Gastroesophageal sphincter (tissue), 4 donors: ENCODE measurements at places on chromosomes 12 and 14. TPM values are rescaled to one million over a fixed set of nuclear protein-coding genes. Genes with fewer than 3 reads are reported as not detected.

DNA sequence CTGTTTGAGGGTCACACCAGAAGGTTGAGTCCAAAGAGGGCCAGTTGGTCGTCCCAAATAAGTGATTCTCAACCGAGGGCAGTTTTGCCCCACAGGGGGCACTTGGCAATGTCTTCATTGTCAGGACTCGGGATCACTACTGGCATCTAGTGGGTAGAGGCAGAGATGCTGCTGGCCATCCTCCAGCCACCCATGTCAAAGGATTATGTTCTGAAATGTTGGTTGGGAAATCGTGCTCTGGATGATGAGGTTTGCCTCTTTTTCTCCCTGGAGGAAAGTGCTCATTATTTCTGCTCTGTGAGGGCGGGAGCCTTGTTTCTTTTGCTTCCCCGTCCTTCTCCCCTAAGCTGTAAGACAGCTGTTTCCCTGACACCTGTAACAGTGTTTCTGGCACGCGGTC is 3.6 kb downstream of the ZNF839 start:
- ATAC-seq: peak; percentile 35

DNA sequence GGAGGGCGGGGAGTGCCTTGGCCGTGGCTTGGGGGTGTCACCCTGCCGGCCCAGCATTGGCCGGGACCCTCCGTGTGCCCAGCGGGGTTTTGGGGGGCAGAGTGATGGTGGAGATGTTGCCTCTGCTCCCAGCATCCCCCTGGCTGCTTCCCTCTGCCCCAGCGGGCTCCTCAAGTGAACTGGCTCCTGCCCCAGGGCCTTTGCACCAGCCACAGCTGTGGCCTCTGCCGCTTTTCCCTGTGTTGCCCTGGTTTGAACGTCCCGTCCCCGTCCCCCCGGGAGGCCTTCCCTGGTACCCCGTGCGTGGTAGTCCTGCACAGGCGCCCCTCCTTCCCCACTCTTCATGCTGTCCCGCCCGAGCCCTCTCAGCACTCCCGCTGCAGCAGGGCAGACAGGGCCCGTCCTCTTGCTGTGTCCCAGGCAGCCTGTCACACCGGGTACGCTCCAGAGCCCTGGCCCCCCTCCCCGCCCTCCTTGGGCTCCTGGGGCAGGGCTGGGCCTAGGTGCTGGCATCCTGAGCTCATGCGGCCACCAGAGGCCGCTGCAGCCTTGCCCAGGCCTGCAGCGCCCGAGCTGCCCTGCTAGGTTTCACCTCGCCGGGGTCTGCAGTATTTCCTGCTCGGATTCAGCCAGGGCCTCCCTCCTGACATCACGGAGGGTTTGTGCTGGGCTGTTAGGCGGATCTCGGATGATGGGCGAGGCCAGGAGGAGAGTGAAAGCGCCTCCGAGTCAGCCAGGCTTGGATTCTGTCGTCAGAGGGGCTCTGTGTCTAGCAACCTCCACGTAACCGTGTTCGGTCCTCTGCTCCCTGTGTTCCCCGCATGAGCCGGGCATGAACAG is 9.5 kb downstream of the NOC4L start:
- ATAC-seq: peak; percentile 88

GRCh38 chr14:72812292-72812851 is 81.5 kb downstream of the DPF3 start:
- peak; percentile 87 for ATAC-seq

DNA sequence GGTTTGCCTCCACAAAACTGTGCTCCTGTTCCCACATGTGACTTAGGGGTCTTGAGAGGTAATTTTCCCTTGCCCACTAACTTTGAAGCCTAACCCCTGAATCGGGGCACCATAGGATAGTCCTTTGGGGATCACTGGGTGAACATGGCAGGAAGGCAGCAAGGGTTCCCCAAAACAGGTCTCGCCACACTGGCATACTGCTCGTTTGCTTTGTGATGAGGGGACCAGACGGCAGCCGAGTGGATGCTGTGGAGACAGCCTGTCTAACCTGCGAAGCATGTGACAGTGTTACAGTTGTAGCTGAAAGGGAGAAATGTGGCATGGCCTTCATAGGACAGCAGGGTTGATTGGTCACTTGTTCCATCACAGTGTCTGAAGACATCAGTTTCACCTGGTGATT is 42.4 kb downstream of the UBE3B start:
- no peak for ATAC-seq

GRCh38 chr12:57626921-57627445 is 6.0 kb downstream of the B4GALNT1 start:
- ATAC-seq: no peak

- ATAC-seq: no peak
Measured at GRCh38 chr14:98348505-98348904, 923.5 kb downstream of the BCL11B start.

GRCh38 chr12:106044773-106045172 is 94.0 kb downstream of the NUAK1 start:
- no peak for ATAC-seq

- ATAC-seq: no peak
Measured at GRCh38 chr14:104285508-104285840, 147.1 kb downstream of the KIF26A start.

DNA sequence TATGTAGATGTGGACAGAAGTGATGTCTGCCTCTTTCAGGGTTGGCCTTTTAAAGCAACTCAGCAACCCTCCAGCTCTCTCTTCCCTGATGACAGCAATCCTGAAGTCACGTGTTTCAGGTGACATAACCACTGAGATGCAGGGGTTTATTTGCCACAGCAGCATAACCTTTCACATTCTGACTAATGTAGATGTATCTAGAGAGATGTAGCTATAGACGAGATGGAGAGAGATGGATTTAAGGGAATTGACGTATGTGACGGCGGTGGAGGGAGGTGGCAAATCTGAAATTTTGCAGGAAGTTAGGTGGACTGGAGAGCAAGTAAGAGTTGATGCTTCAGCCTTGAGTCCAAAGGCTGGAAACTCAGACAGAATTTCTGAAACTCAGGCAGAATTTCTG is 126.0 kb downstream of the ZFP36L1 start:
- ATAC-seq: no peak

DNA sequence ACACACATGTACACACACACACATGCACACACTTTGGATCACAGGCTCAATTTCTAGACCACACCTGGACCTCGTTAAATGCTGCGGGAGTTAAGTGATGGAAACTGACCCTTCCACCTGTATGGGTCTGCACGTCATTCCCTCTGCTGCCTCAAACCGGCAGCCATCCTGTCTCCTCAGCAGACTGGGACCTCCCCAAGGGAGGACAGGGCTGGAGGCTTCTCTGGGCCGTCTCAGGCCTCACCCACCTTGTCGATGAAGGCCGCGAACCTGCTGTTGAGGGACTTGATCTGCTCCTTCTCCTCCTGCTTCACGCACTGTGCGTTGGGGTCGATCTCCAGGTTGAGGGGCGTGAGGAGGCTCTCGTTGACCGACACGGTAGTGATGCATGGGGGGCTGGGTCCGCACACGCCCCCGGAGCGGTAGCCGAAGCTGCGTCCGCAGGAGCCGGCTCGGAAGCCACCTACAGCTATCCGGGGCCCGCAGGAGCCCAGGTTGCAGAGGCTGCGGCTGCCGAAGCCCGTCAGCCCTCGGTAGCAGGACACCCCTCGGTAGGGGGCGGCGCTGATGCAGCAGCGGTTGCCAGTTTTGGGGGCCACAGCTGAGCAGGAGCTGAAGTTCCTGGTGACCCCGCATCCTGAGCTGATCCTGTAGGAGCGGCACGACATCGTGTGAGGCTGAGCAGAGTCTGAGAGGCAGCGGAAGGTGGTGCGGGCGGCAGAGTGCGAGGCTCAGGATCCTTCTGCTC is at the start of gene KRT85:
TSS of gene KRT85 (minus strand) at position 744 of the 748 bp plus-strand sequence. CDS start at position 668, 76 bp downstream.
- no peak for ATAC-seq

- no peak for ATAC-seq
Measured at GRCh38 chr14:77322951-77323350, 2.1 kb downstream of the GSTZ1 start.

DNA sequence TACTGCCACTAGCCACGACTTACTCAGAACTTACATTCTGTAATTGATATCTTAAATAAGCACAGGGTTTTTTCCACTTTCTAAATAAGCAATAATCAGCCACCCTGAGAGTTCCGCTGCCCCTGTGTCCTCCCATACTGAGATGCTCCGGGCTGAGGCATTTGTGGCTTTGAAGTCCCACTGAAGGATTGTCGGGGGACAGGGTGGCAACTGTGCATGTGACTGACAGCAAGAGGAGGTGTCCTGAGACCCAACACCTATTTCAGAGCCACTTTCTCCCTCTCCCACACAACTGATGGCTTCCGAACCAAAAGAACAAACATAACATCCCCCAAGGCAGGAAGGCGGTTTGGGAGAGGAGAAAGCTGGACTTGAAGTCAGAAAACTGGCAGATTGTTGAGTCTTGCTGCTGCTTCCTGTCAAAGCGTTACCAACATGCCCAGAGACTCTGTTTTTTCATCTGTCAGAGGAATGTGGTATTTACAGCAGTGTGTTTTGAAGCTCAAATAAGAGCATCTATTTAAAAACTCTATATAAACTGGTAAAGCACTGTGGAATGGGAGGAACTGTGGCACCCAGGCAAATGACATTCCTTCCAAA is 157.9 kb upstream of the FKBP4 start:
- no peak for ATAC-seq

GRCh38 chr12:62762645-62763044 is 172.3 kb downstream of the PPM1H start:
- no peak for ATAC-seq

DNA sequence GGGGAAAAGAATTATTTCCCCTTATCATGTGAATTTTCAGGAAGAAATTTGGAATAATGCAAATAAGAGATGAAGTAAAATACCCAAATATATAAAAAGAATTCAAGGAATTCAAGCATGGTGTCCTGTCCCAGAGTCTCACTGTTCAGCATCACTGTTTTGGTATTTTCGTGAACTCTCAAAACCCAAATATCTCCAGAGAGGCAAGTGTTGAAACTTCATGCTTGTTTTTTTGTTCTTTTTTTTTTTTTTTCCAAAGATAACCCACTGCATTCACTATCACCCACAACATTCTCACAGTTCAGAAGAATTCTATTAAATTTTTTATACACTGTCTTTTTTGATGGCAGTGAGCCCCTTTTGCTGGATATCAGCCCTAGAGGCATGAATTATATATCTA is 354.9 kb downstream of the DIO2 start:
- ATAC-seq: no peak

- no peak for ATAC-seq
Measured at GRCh38 chr12:48651681-48652080, 30.4 kb downstream of the KANSL2 start.

DNA sequence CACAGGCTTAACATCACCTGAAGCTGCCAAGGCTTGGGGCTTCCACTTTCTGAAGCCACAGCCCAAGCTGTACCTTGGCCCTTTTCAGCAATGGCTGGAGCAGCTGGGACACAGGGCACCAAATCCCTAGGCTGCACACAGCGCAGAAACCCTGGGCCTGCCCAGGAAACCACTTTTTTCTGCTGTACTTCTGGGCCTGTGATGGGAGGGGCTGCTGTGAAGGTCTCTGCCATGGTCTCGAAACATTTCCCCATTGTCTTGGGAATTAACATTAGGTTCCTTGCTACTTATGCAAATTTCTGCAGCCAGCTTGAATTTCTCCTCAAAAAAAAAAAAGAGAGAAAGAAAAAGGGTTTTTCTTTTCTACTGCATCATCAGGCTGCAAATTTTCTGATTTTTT is 219.1 kb downstream of the RPL10L start:
- no peak for ATAC-seq

DNA sequence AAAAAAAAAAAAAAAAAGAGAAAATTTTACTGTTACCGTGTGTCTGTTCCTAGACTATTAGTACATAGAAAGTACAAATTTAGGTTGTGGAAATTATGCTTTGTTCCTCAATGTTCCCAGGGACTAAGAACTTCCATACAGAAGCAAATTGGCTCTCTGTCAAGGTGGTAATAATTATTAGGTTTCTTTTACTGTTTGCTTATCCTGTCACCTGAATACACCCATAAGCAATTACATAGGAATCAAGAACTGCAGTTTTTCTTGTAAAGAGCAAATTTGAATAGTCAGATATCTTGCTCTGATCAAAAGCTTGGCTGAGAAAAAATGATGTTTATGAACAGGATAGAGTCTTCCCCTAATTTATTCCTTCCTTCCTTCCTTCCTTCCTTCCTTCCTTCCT is 191.2 kb downstream of the AEBP2 start:
- ATAC-seq: no peak

DNA sequence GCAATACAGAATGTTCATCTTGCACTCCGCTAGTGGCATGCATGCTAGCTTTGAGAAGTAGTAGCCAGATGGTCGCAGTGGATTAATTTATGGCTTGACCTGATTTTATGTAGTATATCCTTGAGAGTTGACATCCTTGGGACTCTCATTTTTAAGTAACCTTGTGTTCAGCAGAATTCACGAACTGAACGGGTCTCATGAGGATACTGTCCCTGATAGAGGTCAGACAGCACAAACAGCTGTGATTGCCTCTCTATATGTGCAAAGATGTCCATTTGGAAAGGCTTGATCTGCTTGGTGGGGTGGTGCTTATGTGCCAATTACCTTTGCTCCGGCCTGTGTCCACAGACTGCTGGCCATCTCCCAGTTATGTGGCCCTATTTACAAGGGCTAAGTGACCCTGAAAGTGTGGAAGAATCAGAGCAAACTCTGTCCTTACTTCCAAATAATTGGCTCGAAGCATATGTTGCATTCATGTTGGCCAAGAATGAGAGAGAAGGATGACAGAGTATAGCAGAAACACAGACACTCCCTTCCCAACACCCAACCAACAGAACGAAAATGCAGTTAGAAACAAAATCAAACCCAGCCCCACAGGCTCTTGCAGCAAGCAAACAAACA is 167.1 kb downstream of the CRADD start:
- ATAC-seq: no peak

GRCh38 chr12:51636986-51637385 is 46.0 kb downstream of the SCN8A start:
- no peak for ATAC-seq

GRCh38 chr14:101506211-101506925 is 54.9 kb upstream of the DIO3 start:
- no peak for ATAC-seq

GRCh38 chr12:131438881-131439280 is 272.0 kb upstream of the SFSWAP start:
- ATAC-seq: no peak

SLC22A17 gene
- total RNA-seq: 31.0 TPM

OTX2 gene
- not detected for total RNA-seq

GPRC5D gene
- total RNA-seq: not detected

KIF26A gene
- 2.6 TPM for total RNA-seq

CD4 gene
- 4.1 TPM for total RNA-seq

DEPDC4 gene
- total RNA-seq: not detected

TTC9 gene
- 7.3 TPM for total RNA-seq

CLEC4C gene
- not detected for total RNA-seq
